Activated CD8-positive, alpha-beta memory T cell treated with anti-CD3 and anti-CD28 coated beads for 1 hour (primary cell): ENCODE measurements at places on chromosomes 6 and 20.
A peak's percentile ranks its signal among the peaks of the same experiment; 100 is the strongest.

GRCh38 chr20:46406986-46407670 is 713 bp upstream of the ELMO2 start:
- DNase-seq: peak; percentile 70

DNA sequence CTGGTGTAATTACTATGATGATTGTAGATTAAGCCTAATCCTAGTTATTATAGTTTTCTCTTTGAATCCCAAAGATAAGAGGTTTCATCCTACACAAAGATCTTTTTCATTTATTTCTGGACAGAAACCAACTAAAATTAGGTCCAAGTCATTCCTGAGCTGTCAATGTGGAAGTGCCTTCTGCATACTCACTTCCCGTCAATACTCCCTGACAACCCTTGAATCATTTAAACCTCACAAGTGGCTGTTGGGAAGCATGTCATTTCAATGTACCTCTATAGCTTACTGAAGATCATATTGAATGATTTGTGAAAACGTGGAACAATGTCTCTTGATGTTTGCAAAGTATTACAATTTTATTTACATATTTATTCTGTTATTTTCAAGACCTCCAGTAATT is 274.1 kb downstream of the HACE1 start:
- no peak for DNase-seq

- DNase-seq: no peak
Measured at GRCh38 chr6:43714311-43715055, 26.9 kb upstream of the MRPS18A start.

- DNase-seq: no peak
Measured at GRCh38 chr6:26012061-26012460, 49.5 kb downstream of the TRIM38 start.

GRCh38 chr6:84867521-84867920 is 103.1 kb upstream of the TBX18 start:
- no peak for DNase-seq
